Esophagus squamous epithelium (tissue), 5 donors: ENCODE measurements at places on chromosomes 3 and 15.

- H3K36me3 ChIP-seq = no peaks in the 10 kb centered on the region
- DNase-seq = no peak
- H3K27ac ChIP-seq = no peak overlapping the region
- no peak overlapping the region for H3K4me3 ChIP-seq
- H3K4me1 ChIP-seq = no peaks in the 10 kb centered on the region
Observed at GRCh38 chr3:2362122-2362521, 263.5 kb downstream of the CNTN4 start.

GRCh38 chr15:101536166-101536874, 46.8 kb upstream of the PCSK6 start:
- no peaks in the 10 kb centered on the region for H3K27me3 ChIP-seq
- no peak overlapping the region for H3K4me3 ChIP-seq
- H3K36me3 ChIP-seq = no peaks in the 10 kb centered on the region

- H3K27me3 ChIP-seq = no peaks in the 10 kb centered on the region
- no peak for DNase-seq
- no peaks in the 10 kb centered on the region for H3K4me1 ChIP-seq
- peaks cover 58% of the 10 kb centered on the region for H3K36me3 ChIP-seq
- no peak overlapping the region for H3K4me3 ChIP-seq
- H3K27ac ChIP-seq = no peak overlapping the region
Observed at GRCh38 chr3:45968149-45968548, 24.9 kb downstream of the CXCR6 start.

DNA sequence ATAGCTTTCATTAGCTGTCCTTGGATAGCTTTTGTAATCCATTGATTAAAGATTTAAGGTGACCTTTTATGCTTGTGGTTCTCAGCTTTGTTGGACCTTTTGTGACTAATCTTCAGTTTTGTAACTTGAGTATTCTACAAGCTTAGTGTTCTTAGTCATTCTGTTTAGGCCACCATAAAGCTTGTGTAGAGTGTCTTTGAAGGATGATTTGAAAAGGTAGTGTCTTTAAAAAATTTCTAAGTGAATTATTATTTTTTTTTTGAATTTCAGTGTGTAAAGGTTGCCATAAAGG, 7.5 kb downstream of the MORF4L1 start:
- DNase-seq = no peak
- H3K4me1 ChIP-seq = peaks cover 42% of the 10 kb centered on the region
- H3K4me3 ChIP-seq = no peak overlapping the region
- H3K27me3 ChIP-seq = no peaks in the 10 kb centered on the region
- H3K36me3 ChIP-seq = peaks cover 3% of the 10 kb centered on the region
- no peak overlapping the region for H3K27ac ChIP-seq

DNA sequence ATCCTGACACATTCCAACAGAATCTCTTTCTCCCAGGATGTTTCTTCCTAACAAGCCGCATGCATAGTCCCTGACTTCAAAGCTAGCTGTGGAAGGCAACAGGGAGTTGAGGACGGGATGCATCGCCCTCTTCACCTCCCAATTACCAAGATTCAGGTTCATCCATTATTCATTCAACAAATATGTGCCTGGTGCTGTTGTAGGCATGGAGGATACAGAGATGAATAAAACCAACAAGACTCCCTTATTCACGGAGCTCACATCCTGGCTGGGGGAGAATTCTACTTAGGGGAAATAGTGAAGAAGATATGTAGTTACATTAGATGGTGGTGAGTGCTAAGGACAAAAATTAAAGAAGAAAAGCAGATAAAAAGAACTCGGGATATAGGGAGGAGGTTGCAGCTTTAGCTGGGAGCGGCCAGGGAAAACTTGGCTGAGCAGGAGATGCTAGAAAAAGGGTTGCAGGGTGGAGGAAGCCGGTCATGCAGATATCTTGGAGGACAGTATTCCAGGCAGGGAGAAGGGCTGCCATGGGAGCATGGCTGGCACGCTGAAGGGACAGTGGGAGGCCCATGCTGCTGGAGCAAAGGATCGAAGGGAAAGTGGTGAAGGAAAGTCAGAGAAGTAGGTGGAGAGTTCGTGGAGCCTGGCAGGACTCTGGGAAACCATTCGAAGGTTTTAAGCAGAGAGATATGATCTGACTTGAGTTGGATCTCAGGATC, 5.0 kb downstream of the ITGB5 start:
- H3K4me1 ChIP-seq = peaks cover 89% of the 10 kb centered on the region
- no peaks in the 10 kb centered on the region for H3K27me3 ChIP-seq
- H3K4me3 ChIP-seq = no peak overlapping the region
- no peak overlapping the region for H3K27ac ChIP-seq
- no peaks in the 10 kb centered on the region for H3K36me3 ChIP-seq
